ENCODE measurements at places on chromosomes 11 and 22.

- DNase-seq: no peak
These were observed 2.0 kb downstream of the GTF2H1 start for GRCh38 chr11:18324381-18324780.

GRCh38 chr22:42078469-42079318 lies 806 bp upstream of the SMDT1 start:
- DNase-seq: no peak

DNA sequence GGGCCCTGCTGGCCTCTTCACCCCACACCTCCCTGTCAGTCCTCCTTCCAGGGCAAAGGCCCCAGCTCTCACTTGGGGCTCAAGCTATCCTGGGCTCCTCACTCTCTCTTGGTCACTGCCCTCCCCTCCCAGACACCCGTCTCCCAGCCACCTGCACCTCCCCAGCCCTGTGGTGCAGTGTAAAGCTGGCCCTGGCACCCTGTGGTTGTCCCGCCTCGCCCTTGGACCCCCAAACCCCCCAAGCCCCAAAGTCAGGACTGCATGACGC lies 16.8 kb upstream of the PPARA start:
- DNase-seq: no peak

GRCh38 chr22:35792506-35792905 lies 74.8 kb downstream of the APOL5 start:
- DNase-seq: no peak

DNA sequence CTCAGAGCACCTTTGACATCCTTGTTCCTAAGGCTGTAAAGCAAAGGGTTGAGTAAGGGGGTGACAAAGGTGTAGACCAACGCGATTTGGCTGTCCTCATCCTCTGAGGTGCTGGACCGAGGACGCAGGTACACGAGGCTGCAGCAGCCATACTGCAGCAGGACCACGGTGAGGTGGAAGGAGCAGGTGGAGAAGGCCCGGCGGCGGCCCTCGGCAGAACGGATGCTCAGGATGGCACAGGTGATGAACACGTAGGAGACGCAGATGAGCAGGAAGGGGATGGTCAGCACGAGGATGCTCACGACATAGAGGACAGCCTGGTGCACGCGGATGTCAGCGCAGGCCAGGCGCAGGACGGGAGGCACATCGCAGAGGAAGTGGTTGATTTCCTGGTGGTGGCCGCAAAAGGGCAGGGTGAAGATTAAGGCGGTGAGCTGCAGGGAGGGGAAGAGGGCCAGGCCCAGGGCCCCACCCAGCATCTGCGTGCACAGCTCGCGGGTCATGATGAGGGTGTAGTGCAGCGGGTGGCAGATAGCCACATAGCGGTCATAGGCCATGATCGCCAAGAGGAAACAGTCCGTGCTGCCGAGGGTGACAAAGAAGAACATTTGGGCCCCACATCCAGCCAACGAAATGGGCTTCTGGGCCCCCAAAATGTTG lies 632 bp downstream of the OR10Q1 start:
- no peak for DNase-seq

GRCh38 chr11:135001581-135001980 lies 589.5 kb upstream of the B3GAT1 start:
- DNase-seq: no peak

- DNase-seq: peak; percentile 31
These were observed 5.9 kb downstream of the LMNTD2 start for GRCh38 chr11:554428-555226.

DNA sequence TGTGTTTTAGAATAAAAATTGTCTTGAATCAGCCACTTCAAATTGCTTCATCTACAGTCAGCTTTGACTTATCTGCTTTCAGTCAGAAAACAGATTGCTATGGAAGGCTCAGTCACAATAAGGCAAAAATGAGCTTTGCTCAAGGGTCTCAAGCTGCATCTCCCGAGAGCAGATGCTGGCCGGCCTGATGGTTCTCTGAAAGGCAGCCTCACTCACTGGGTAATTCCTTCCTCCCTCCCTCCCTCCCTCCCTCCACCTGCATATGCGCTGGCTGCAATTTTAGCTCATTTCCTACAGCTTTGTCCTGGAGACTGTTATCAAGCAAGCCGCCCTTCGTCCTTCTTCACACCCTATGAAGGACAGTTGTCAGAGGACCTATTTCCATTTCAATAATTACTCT lies 1.6 kb upstream of the IZUMO1R start:
- no peak for DNase-seq

- DNase-seq: no peak
These were observed 11.6 kb upstream of the CECR2 start for GRCh38 chr22:17357688-17358087.

- peak; percentile 61 for DNase-seq
These were observed 28.5 kb downstream of the ZNF280B start for GRCh38 chr22:22479999-22480532.

GRCh38 chr22:41128606-41129005 lies 36.2 kb downstream of the EP300 start:
- DNase-seq: no peak

GRCh38 chr11:16322190-16322589 lies 34.2 kb downstream of the SOX6 start:
- DNase-seq: no peak

GRCh38 chr11:62573006-62573591 lies 592 bp downstream of the EEF1G start:
- no peak for DNase-seq

DNA sequence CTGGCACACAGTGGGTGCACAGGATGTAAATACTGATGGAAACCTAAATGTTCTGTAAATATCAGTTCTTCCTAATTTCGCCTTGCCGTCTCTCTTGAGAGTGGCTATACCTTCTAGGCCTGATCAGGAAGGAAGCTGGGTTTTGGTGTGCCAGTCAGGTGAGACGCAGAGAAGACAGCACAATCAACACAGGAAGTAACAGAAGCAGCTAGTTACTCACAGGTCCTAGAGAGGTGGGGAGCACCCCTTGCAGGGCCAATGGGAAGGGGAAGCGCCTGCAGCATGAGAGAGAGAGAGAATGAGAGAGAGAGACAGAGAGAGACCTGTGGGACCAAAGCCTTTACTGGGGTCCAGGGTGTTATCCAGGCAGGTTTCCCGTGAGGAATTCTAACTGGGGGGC lies 80.8 kb downstream of the FBLN1 start:
- no peak for DNase-seq

DNA sequence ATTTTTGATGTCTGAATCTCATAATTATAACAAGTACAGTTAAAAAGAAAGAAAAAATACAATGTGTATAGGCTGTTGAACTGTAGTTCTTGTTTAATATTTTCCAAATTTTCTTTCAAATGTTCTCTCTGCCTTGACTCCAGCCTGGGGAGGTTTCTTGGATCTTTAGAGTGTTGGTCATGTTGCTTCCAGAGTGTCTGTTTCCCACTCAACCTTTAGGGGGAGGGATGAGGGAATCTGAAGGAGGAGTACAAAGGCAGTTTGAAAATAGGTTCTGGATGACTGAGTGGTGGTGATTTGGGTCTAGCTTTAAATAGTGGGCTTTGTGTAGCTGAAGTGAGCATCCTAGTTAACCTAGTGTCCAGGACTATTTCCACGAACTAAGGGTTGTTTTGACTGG lies 2.0 kb downstream of the CTNND1 start:
- DNase-seq: peak; percentile 42

GRCh38 chr11:44760917-44761550 lies 34.3 kb downstream of the TSPAN18 start:
- peak; percentile 85 for DNase-seq

GRCh38 chr11:44601471-44602370 lies 36.3 kb downstream of the CD82 start:
- DNase-seq: no peak

GRCh38 chr11:95776859-95777258 lies 12.7 kb downstream of the FAM76B start:
- no peak for DNase-seq

DNA sequence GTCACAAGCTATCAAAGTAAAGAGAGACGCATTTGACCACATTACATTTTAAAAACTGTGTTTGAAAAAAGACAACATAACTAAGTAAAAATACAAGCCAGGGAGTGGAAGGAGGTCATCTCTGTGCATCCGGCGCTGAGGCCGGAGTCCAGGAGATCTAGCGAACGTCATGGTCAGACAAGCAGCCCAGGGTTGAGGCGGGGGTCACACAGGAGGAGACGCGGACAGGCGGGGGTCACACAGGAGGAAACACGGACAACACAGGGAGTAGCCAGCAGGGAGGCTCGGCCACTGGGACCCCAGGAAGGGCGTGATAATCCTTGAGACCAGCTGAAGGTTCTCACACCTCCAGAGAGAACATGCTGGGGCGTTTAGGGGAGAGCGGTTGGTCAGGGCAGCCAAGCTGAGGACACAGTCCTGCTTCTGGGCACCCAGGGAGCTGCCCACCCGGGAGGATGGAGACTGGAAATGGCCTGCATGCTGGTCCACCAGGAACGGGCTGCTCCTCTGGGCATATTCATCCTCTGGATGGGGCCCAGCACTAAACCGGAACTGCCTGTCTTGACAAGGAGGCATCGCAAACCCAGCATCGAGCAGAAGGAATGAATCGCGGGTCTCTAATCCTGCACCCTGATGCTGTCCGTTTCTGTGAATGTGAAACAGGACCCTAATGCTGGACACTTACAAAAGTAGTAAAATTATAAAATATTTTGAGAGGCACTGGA lies 40.9 kb upstream of the MUC5AC start:
- no peak for DNase-seq

DNA sequence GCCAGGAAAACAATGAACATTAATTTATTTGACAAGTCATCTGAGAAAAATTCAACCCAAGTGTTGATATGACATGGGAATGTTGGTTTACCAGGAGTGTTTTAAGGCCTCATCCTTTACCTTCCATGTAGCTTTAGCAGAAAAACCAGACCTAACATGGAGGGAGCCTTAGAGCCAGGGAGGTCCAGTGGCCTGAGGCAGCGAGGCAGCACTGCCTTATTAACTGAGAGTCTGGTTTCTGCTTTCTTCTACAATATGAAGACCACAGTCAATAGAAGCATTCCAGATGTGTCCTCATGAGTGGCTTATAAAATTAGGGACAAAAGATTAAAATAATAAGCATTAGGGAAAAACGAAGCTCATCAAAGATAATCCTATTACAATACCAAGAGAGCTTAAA lies 61.5 kb downstream of the DKK3 start:
- DNase-seq: no peak

- peak; percentile 64 for DNase-seq
These were observed 1.7 kb downstream of the PHF21A start for GRCh38 chr11:46119352-46120216.

GRCh38 chr22:45341498-45341897 lies 31.8 kb downstream of the FAM118A start:
- DNase-seq: no peak

GRCh38 chr11:103436131-103436770 lies 327.0 kb downstream of the DYNC2H1 start:
- DNase-seq: no peak

- no peak for DNase-seq
These were observed 10.4 kb upstream of the ARHGAP8 start for GRCh38 chr22:44741929-44742328.

DNA sequence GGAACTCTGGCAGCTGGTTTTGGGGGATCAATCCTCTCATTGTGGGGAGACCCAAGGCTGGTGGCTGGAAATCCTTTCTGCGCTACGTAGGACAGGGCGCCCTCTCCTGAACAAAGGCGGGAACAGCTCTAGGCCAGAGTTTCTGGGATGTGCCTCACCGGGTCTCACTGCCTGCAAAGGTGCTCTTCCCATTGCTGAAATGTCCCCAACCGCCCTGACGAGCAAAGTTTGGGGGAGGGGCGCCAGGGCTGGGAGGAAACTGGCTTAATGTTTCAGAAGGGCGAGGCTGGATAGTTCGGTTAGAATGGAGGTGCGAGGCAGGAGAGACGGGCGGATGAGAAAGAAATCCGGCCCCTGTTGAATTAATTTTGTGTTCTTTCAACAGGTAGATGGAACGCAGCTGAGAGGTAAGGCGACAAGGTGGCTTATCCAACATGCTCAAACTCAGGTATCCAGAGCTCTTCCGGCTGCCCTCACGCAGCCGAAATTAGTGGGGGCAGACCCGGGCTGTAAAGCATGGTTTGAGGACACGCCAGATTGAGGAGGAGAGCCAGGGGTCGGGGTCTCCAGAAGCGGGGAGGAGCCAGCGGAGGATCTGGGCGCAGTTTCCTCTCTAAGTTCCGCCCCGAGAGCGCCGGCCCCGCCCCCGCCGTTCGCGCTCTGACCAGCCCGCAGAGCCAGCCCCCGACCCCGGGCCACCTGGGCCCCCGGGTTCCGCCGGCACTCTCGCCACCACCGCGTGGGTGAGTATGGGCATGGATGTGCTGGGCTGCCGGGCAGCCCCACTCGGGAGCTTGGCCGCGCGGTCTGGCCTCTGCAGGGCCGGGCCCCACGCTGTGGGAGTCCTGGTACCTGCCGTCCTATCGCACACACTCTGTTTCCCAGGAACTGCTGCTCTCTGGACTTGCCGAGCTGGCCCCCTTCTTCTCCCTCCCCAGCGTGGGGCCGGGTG lies at the start of gene PGAP2:
Gene PGAP2, plus strand, starts transcription at position 652 of the 952 bp plus-strand sequence. CDS start 2,700 bp downstream, outside the sequence.
- DNase-seq: peak; percentile 48

- DNase-seq: no peak
These were observed 89.9 kb downstream of the PPP6R3 start for GRCh38 chr11:68550485-68550817.

DNA sequence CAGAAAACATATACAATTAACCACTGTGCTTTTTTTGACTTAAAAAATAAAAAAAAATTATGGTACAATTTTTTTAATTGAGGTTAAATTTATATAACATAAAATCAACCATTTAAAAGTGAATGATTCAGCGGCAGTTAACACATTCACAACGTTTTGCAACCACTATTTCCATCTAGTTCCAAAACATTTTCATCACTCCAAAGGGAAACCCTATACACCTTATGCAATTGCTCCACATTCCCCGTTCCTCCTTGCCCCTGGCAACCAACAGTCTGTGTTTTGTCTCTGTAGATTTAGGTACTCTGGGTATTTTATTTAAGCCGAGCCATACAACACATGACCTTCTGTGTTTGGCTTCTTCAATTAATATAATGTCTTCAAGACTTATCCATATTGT lies 15.3 kb downstream of the DDI1 start:
- DNase-seq: no peak

GRCh38 chr11:109785714-109786113 lies 307.5 kb upstream of the ZC3H12C start:
- no peak for DNase-seq

GRCh38 chr22:40407021-40407761 lies 36.8 kb downstream of the SGSM3 start:
- DNase-seq: no peak

GRCh38 chr11:70761094-70761907 lies 363.0 kb downstream of the CTTN start:
- no peak for DNase-seq

DNA sequence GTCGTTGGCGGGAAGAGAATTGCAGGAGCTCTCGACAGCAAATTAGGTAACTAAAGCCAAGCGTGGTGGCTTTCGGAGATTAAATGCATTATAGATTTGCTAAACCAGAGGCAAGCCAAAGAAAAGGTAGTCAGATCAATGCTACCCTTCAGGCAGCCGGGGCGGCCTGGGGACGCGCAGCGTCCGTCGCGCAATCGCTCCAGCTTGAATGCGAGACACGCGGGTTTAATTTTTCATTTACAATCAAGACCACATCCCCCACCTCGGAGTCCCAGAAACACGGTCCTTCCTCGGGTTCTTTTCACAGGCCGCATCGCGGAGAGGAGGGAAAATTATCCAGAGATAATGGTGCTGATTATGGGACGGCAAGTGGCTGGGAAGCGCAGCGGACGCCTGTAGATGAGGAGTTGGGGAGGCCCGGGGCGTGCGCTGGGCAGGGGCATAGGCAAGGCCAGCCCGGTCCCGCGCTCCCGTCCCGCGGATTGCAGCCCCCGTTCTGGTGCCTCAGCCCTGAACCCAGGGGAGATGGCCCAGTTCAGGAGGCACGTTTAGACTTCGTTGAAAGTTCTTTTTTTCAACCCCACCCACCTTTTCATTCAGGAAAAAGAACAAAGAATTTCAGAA lies 350.4 kb downstream of the CADM1 start:
- DNase-seq: no peak

All from fibroblast of upper back skin (primary cell).